Tongue (tissue), 3 donors: ENCODE measurements at places on chromosomes 3 and 15. TPM values are rescaled to one million over a fixed set of nuclear protein-coding genes. Genes with fewer than 3 reads are reported as not detected.

GRCh38 chr15:87631093-87631492, 625.4 kb downstream of the NTRK3 start:
- DNase-seq, result no peak

- DNase-seq, result no peak
Observed at GRCh38 chr3:86175593-86176444, 815.1 kb downstream of the VGLL3 start.

NRROS gene
- total RNA-seq, result 3.9 TPM

CPB1 gene
- total RNA-seq, result not detected

GRCh38 chr3:72310419-72311380, 525.8 kb upstream of the PROK2 start:
- DNase-seq, result peak; percentile 32

IMPDH2 gene
- 195 TPM for total RNA-seq

HACD2 gene
- total RNA-seq, result 23.5 TPM

CPNE9 gene
- not detected for total RNA-seq

OGG1 gene
- total RNA-seq, result 16.5 TPM

NEDD4 gene
- 31.5 TPM for total RNA-seq

TTC14 gene
- total RNA-seq, result 51.1 TPM

DNA sequence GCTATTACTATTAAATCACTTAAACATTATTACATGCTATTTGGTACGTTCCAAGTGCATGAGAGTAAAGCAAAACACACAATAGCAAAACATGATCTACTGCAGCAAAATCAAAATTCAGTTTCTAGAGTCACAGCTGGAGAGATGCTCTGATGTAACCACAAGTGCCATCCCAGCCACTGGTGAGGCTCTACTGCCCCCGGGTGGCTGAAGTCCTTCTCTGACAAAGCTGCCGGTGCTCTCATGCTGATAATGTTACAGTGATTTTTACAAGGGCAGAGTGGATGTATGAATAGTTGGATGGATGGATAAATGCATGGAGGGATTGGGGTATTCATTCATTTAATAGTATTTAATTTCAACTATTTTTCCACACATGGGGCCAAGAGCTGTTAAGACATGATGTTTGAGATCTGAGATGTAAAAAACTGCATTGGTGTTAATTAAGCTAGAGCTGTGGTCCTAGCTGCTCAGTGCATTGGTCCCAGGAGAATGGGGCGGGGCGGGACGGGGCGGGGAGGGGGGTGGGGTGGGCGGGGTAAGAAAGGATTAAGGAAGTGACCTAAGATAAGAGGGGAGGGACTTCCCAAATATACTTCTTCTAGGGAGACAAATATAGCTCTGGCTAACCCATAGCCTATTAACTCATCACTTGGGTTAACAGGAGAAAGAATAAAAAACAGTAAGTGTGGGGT, 5.3 kb upstream of the SPESP1 start:
- peak; percentile 88 for DNase-seq
